ENCODE measurements at places on chromosomes 7 and 10. TPM values are rescaled to one million over a fixed set of nuclear protein-coding genes. Genes with fewer than 3 reads are reported as not detected.

Gene GLI3
- total RNA-seq, result 0.44 TPM

Gene KEL
- not detected for total RNA-seq

Gene CAV2
- total RNA-seq, result not detected

Gene CPN1
- total RNA-seq, result not detected

Gene IGFBP1
- total RNA-seq, result not detected

Gene ITIH5
- not detected for total RNA-seq

Gene NODAL
- total RNA-seq, result not detected

Gene EXOC4
- total RNA-seq, result 50.3 TPM

Gene SCRN1
- total RNA-seq, result 3.5 TPM

DNA sequence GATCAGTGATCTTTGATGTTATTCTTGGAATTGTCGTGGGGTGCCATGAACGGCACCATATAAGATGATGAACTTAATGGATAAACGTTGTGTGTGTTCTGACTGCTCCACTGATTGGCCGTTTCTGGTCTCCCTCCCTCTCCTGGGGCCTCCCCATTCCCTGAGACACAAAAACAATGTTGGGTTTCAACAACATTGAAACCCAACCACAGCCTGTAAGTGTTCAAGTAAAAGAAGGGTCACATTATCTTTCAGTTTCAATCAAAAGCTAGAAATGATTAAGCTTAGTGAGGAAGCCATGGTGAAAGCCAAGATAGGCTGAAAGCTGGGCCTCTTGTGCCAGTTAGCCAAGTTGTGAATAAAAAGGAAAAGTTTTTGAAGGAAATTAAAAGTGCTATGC, 19.5 kb downstream of the EN2 start:
- no peak overlapping the region for H3K4me3 ChIP-seq
- peaks cover 23% of the 10 kb centered on the region for H3K27me3 ChIP-seq
- DNase-seq, result no peak
- no peaks in the 10 kb centered on the region for H3K36me3 ChIP-seq
- H3K4me1 ChIP-seq, result no peaks in the 10 kb centered on the region
- no peak overlapping the region for H3K27ac ChIP-seq

DNA sequence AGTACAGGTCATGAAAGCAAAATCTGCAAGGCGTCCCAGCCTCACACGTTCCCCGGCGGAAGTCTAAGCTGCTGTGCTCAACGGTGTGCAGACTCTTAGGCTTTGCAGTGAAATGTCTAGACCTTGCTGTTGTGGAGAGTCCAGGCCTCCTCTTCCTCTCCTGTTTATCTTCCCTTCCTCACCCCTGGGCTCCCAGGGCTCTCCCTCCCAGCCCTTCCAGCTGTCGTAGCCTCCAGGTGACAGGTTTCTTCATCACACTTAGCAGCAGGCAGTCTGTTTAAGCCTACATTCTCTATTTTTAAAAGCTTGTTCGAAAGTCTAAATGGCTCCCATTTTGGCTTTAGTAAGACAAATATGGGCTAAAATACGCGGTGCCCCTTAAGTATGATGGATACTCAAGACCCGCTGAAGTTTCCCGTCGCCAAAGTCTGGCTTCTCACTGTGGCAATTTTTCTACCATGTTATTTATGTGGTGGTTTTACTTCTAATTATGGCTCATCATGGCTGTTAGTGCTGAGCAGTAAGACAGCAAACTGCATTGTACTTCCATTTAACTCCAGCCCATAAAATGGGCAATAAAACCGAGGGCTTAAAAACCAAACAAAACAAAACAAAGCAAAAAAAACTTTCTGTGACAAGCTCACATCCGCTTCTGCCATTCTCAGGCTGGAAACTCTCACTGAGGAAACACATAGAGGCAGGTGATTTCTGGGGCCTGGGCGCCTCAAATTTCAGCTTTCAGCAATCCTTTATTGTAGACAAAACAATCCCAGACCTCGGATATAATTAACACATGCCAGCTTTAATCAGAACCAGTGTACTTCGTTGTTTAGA, 243.2 kb downstream of the SNX10 start:
- H3K27ac ChIP-seq, result no peak overlapping the region
- DNase-seq, result no peak
- H3K36me3 ChIP-seq, result no peaks in the 10 kb centered on the region
- H3K4me1 ChIP-seq, result no peaks in the 10 kb centered on the region

DNA sequence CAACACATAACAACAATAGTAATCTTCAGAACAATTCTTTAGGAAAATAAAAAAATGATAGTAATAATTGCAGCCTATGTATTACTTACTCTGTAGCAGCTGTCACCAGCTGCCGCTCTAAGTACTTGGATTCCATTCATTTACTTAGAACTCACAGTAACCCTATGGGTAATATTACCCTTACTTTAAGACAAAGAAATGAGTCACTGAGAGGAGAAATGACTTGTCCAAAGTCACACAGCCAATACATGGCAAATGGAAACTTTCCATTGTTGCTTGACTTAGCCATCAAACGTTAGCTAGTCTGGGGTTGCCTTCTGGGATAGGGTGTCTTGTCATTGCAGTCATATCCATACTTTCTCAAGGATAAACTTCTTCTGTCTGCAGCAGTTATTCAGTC, 3.6 kb downstream of the CCNY start:
- no peaks in the 10 kb centered on the region for H3K36me3 ChIP-seq
- no peak overlapping the region for H3K4me3 ChIP-seq
- no peak for DNase-seq

DNA sequence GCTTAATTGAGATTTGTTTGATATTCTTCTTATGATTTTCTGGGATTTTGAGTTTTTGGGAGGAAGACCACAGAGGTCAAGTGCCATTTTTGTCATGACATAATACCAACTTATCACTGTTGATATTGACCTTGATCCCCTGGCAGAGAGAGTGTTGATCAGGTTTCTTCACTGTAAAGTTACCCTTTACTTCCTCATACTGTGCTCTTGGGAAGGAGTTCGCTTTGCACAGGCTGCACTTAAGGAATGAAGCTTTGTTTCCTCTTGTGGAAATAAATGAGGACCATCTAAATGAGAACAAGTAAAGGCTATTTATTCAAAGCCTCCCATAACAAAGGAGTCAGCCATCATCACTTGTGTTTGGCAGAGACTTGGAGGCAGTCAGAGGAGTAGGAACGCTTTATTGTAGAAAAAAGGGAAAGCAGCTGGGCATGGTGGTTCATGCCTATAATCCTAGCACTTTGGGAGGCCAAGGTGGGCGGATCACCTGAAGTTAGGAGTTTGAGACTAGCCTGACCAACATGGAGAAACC, 16.1 kb downstream of the ST7 start:
- DNase-seq, result no peak
- H3K27me3 ChIP-seq, result no peaks in the 10 kb centered on the region
- no peak overlapping the region for H3K27ac ChIP-seq
- no peak overlapping the region for H3K4me3 ChIP-seq
- no peaks in the 10 kb centered on the region for H3K4me1 ChIP-seq

GRCh38 chr7:38107486-38107893, 70.6 kb upstream of the STARD3NL start:
- peaks cover 4% of the 10 kb centered on the region for H3K27me3 ChIP-seq
- no peak overlapping the region for H3K27ac ChIP-seq
- H3K36me3 ChIP-seq, result no peaks in the 10 kb centered on the region
- DNase-seq, result peak; percentile 77

DNA sequence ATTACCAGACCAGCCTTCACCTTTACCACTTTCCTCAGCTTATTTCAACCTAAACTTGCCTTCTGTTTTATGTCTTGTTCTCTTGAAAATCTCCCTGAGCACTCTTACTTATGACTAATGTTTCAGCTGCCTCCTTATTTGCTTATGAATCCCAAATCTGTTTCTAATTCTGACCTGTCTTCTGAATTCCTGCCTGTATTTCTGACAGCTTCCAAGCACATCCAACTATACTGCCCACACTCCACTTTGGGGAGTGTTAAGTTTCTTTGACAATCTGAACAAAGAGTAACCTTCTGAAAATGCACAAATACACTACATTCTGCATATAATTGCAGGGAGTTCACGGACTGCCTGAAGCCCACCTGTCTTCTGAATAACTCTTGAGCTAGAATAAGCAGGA, 48.7 kb downstream of the ARMC3 start:
- no peak overlapping the region for H3K27ac ChIP-seq
- H3K4me1 ChIP-seq, result no peaks in the 10 kb centered on the region
- no peak overlapping the region for H3K4me3 ChIP-seq
- H3K27me3 ChIP-seq, result no peaks in the 10 kb centered on the region
- no peaks in the 10 kb centered on the region for H3K36me3 ChIP-seq
- DNase-seq, result no peak

DNA sequence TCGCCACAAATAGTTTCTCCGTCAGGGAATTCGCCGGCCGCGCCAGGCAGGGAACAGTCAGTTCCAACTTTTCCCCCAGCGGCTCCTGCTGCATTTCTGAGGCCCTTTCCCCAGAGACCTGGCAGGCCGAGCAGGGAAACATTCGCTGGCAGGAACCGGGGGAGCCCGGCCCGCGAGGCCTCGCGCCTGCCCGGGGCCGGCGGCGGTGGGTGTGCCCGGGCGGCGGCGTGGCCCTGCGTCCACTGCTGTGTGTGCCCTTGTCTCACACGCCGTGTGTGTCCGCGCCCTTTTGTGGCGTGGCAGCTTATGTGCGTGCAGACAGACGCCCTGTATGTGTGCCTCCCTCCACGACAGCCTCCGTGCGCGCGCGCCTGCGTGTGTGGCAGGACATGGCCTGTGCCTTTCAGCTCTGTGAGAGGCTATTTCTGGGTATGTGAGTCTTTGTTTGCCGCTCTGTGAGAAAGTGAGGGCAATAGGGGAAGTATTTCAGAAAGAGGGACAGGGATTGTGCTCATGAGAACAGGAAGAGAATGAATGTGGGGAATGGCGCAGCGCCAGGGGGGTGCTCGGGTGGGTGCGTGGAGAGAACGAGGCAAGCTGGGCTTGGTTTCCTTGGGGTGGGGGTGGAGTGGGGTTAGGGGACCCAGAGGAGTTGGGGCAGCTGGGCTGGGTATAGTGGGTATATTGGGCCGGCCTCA, 689 bp upstream of the SMARCD3 start:
- no peak overlapping the region for H3K4me3 ChIP-seq
- no peak overlapping the region for H3K27ac ChIP-seq
- peaks cover 35% of the 10 kb centered on the region for H3K27me3 ChIP-seq
- no peaks in the 10 kb centered on the region for H3K36me3 ChIP-seq
- no peak for DNase-seq

GRCh38 chr10:49298671-49298982, 343 bp upstream of the C10orf71 start:
- no peak overlapping the region for H3K4me3 ChIP-seq
- H3K27ac ChIP-seq, result peak overlapping the region; percentile 85
- no peaks in the 10 kb centered on the region for H3K27me3 ChIP-seq
- no peaks in the 10 kb centered on the region for H3K4me1 ChIP-seq

DNA sequence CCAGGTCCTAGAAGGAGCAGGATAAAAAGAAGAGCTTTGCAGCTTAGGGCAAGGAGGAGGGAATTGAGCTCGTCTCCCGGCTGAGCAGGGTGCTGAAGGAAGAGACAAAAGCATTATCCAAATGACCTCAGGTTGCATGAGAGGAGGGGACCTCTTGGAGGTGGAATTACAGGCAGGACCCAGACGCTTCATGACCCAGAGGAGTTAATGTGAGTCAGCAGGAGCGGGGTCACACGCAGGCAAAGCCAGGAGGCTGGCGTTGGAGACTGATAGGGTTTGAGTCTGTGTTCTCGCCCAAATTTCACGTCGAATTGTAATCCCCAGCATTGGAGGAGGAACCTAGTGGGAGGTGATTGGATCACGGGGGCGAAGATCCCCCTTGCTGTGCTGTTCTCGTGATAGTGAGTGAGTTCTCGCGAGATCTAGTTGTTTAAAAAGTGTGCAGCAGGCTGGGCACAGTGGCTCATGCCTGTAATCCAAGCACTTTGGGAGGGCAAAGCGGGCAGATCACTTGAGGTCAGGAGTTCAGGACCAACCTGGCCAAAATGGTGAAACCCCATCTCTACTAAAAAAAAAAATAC, 63.7 kb upstream of the AUTS2 start:
- no peaks in the 10 kb centered on the region for H3K36me3 ChIP-seq
- no peak overlapping the region for H3K4me3 ChIP-seq
- no peaks in the 10 kb centered on the region for H3K27me3 ChIP-seq
- H3K27ac ChIP-seq, result no peak overlapping the region
- H3K4me1 ChIP-seq, result no peaks in the 10 kb centered on the region
- DNase-seq, result no peak

DNA sequence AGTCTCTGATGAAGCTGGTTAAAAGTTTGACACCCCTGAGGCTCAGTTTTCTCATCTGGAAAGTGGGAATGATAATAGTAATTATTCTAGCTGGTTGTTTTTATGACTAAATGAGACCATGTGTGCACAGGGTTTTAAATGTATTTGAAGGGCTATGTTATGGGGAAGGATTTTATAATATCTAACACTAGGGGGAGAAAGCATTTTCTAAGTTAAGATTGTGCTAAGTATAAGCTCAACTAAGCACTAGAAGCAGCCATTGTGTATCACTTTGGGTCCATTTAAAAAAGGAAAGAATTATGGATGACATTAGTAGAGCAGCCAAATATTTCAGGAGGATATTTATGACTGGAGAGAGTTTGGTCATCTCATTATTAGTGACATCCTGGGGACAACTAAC, 49.5 kb upstream of the CREB5 start:
- H3K4me3 ChIP-seq, result no peak overlapping the region
- no peaks in the 10 kb centered on the region for H3K36me3 ChIP-seq
- no peak for DNase-seq
- no peaks in the 10 kb centered on the region for H3K4me1 ChIP-seq

DNA sequence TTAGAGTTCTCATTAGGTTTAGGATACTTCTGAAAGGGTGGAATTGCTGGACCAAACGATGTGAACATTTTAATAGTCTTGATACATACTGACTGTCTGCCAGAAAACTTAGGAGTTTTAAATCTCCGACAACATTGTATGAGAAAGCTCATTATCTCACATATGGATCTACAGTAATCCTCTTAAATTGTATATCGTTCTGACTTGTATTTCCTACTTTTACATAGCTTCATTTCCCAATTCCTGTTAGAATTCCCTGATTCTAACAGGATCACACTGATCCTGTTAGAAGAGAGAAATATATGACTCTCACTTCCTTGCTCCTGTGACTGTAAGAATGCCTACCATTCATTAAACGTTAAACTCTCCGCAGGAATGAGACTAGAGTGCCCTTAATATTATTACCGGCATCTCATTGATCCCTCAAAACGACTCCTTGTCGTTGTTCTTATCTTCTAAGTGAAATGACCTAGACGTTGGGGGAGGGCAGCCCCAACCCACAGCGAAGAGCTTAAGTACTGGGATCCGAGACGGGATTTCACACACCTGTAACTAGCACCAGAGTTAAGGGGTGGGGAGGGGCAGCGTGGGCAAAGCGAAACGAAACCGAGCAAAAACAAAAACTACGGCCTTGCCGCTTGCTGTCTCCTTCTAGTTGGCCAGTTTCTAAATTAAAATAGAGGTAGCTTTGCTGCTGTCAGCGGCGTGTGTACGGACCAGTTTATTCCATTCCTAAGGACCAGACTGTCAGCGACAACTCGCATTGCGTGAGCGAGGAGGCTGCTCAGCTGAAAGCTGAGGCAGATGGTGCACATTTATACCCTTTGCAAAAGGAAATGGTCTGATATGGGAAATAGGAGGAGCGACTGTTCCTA, 678 bp upstream of the TMEM106B start:
- H3K36me3 ChIP-seq, result peaks cover 7% of the 10 kb centered on the region
- peak overlapping the region; percentile 94 for H3K27ac ChIP-seq
- H3K4me1 ChIP-seq, result peaks cover 21% of the 10 kb centered on the region
- H3K27me3 ChIP-seq, result no peaks in the 10 kb centered on the region

GRCh38 chr10:48880016-48880705, 59.5 kb downstream of the LRRC18 start:
- no peaks in the 10 kb centered on the region for H3K36me3 ChIP-seq
- no peak overlapping the region for H3K4me3 ChIP-seq
- DNase-seq, result no peak
- H3K27me3 ChIP-seq, result no peaks in the 10 kb centered on the region
- no peaks in the 10 kb centered on the region for H3K4me1 ChIP-seq
